Substantia nigra (tissue), 51 donors: ENCODE measurements at places on chromosomes 5 and 9.

- DNase-seq: no peak
Observed at GRCh38 chr9:94181408-94182181, 77.5 kb upstream of the ZNF169 start.

DNA sequence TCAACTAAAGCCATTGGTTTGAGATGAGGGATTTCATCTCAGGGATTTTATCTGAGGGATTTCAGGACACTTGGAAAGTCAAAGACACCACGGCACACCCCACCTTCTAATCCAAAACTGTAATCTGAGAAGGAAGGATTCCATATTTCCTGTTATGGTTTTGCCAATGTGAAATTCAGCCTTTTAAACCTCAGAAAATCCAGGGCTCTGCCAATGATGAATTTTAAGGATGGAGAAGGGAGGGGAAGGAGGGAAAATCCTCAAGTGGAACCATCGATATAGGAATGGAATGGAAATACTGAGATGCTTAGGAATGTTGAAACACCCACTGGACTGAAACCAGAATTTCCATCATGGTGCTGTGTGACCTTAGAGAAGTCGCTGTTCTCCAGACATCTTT, 5.3 kb downstream of the C1QTNF3 start:
- DNase-seq: no peak

DNA sequence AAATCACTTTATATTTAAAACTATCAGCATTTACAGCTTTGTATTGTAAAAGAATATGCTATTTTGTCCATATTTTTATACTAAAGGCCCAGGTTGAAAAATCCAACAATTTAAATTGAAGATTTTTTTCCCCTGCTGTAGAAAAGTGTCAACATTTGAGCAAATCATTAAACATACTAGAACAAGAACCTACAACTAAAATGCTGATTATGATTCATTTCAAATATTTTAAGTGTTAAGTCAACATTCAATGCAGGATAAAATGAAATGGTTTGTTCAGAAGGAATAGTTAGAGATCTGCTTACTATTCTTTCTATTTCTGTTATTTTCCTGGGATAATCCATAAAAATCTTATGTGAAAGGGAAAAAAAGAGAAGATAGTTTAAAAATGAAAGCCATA, 866.5 kb upstream of the DMAC1 start:
- DNase-seq: no peak

DNA sequence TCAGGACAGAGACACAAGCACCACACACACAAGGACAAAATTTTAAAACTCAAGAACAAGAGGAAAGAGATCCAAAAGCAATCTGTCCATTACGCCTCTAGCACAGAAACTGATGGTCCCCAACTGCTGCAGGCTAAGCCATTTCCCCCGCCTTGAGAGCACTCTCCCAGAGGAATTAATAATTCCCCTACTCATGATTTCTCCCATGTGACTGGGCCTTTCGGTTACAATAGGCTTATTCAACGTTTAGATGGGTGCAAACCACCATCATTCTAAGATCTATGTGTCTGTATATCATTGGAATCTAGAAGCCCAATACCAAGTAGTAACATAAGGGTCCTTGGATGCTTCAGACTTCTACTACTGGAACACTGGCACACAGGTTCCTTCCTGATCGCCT, 18.8 kb downstream of the BRD8 start:
- DNase-seq: no peak

DNA sequence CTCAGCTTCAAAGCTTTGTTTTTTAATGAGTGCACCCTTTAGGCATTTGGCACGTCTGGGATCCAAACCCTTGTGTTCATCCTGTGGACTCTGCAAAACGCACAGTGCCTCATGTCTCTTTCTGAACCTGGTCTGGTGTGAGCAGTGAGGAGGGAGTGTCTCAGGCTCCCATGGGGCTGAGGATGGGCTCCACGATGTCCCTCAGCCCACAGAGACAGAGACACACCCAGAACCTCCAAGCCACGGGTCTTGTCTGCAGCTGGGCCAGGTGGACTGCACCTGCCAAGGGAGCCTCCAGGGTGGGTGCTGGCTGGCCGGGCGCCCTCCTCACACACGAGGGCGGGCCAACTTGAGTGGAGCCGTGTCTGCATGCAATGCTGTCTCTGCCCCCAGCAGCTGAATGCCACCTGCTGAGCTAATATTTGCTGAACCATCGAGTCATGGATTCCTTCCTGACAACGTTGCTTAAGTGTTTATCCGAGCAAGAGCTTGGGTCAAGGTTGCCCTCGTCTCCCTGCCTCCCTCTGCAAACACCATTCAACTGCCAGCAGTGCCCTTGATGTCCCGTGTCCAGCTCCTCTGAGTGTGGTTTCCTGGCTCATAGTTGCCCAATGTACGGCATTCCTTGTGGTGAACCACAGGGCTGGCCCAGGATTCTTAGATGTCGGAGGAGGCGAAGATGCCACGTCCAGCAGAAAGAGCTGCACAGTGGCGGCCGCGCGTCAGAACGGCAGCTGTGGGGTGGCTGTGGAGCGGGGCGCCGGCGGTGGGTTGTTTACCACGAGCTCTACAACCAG, 31.4 kb upstream of the LPCAT1 start:
- DNase-seq: no peak

DNA sequence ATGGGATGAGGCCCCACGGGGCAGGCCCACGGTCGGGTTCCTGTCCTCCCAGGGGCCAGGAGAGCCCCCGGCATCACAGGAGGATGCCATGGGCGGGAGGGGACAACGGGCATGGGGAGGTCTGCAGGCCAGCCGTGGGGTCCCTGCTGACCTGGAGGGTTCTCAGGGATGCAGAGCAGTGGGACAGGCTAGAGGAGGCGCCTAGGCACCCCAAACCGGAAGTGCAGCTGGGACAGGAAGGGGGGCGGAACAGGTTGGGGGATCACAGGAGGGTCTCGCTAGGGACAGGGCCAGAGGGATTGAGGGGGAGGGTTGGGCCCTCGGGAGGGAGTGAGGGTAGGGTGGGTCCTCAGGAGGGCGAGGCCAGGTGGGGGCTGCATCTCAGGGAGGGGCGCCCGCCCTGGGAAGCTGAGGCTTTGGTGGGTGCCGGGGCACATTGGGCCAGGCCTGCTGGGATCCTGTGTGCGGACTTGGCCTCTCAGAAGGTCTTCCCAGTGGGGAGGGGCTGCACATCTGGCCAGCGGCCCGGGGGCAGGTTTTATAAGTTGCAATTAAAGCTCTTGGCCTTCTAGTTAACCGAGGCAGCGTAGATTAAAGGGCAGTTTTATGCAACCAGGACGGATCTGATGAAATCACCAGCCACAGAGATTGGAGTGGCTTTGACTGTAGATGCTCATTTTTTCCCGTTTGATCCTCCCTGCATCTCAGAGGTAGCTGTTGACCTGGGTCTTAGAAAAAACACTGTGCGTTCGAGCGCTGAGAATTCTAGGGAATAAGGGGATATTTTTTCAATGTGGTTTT, 20.1 kb downstream of the NKD2 start:
- no peak for DNase-seq

DNA sequence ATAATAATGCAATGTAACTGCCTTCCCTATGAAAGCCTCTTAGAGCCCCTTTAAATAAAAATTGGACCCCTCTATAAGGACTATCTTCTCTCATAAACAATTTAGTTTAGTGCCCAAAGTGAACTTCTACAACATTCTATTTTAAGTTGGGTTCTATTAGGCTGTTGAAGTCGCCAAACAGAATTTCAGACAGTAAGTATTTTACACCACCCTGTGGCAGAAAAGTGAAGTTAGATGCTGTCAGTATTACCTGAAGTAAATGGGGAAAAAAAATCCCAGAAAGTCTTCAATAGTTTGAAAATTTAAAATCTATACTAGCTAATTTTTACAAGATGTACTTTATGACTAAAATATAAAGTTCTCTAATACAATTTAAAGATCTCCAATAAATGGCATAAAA, 29.5 kb downstream of the CAAP1 start:
- DNase-seq: no peak

DNA sequence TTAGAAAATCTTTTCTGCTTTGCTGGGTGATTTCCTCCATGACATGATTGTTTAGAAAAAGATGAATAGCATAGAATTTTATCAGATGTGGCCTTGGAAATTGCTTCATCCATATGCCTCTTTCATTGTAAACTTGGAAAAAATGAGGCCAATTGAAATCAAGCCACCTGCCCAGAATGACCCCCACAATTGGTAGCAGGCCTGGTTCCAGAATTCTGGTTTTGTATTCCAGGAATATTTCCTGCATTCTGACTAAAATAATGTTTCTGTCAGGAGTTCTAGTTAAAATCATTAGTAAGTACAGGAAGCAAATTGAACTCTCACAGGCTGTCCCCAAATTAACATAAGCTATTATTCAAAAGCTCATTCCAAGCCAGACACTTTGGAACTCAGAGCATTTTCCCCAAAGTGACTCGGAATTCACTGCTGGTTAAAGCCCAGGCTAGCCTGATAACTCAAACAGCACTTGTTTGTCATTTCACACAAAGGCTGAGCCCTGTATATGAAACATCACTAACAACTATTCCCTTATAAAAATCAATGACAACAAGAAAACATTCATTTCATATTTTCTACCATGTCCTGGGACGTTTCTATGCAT, 75.1 kb upstream of the ADCY2 start:
- DNase-seq: no peak

- DNase-seq: peak; percentile 61
Observed at GRCh38 chr5:151157426-151158286, at the start of gene ANXA6. TSS of gene ANXA6 (minus strand) at chr5:151157779. CDS start at chr5:151147901, 9,878 bp downstream.

DNA sequence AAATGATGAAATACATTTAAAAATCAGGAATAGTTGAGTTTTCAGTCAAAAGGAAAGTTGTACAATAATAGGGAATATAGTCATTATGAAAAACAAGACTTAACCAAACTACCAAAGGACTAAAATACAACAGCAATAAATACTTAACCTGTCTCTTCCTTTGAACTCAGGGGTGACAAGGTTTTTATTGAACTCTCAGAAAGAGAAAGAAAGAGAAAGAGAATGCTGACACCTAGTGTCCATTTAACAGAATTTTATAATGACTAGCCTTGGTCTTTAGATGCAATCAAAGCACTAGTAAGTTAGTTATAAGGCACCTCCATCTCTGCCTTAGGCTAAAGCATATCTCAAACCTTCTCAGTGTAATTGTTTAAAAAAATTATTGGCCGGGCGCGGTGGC, 47.5 kb downstream of the UIMC1 start:
- DNase-seq: no peak

- no peak for DNase-seq
Observed at GRCh38 chr9:123232332-123232731, 36.1 kb downstream of the STRBP start.

DNA sequence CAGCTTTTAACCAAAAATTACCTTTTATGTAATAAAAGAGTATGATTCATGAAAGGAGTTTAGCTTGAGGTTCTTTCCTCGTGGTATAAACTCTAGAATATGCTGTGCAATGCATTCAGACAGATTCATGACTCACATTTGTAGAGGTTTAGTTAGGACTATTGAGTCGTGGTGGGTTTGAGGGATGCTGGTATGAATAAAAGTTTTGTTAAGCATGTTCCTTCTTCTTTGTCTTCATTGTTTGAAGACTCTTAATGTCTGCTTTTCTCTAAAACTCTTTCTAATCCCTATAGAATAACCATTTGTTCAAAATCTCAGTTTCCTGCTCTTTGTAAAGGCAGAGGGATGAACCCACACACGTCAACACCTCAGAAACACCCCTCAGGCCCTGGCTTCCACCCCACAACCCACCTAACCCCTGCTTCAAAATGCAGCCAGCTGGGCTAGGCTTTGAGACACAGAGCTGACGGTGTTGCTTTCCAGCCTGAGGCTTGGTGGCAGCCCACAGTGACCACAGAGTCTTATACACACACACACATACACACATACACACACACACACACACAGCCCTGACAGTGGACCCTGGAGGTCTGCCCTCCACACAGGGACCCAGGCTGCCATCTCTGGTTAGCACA, 69.0 kb upstream of the IRX1 start:
- DNase-seq: no peak

GRCh38 chr5:135458356-135458755, 6.2 kb upstream of the TIFAB start:
- no peak for DNase-seq

- no peak for DNase-seq
Observed at GRCh38 chr5:17907094-17907493, 272.8 kb downstream of the TAF11L14 start.

DNA sequence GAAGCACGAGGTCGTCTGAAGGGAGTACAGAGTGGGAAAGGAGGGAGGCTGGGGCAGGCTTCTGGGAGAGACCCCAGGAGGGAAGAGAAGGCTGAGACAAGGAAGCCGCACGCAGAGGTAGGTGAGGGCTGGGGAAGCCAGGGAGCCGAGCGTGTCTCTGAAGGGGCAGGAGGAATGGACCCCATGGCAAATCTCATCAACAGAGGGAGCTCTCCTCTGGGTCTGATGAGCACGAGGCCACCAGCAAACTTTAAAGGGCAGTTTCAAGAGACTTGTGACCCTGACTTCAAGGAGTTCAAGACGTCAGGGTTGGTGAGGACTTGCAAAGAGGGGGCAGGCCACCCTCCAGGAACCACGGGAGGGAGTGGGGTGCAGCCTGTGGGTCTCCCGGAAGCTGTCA, 326.2 kb upstream of the IRX2 start:
- no peak for DNase-seq

DNA sequence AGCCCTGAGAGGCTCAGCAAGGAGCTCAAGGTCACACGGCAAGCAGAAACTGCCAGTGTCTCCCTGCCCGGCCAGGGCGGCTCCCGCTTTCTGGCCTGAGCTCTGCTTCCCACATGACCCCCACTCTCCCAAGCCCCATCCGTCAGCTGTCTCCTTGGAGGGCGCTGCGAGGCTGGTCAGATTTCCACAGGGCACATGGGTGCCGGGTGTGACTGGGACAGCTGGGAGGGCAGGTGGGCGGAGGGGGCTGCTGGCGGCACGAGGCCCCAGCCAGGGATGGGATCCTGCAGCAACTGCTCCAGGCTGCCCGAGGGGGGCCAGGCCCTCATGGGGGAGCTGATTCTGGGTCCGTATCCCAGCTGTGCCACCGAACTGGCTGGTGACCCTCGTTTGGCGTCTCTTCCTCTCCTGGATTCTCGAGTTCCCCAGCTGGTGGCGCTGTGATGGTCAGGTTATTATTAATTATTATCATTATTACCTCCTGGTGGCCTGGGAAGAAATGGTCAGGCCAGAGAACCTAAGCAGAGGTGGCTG, 12.9 kb upstream of the WDR38 start:
- no peak for DNase-seq

DNA sequence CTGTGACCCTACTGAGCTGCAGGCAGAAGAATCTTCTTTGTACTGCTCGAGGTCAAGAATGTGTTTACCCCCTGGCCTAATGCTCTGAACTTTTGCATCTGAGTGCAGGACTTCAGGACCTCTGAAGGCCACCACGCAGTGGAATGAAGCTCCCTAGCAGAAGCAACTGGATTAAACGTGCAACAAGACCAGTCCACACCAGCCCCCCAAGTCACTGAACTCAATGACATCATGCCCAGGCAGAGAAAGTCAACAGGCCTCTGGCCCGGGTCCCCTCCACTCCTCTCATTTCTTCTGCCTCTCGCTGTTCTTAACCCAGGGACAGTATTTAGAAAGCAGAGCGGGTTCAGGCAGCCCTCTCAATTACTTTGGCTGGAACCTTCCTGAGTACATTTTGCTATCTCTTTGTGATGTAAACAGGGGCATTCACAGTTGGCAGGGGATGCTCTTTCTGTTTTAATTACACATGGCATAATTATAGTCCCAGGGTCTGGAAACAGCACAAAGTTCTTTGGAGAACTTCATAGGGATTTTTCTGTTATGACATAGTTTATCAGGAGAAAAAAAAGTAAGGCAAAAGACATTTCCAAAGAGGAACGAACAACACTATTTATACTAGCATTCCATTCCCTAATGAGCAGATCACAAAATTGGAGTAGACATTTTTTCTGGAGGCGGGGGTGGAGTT, 108.2 kb upstream of the SPATA31D4 start:
- no peak for DNase-seq

- DNase-seq: no peak
Observed at GRCh38 chr9:81371824-81372223, 317.5 kb downstream of the TLE1 start.
